ENCODE measurements at places on chromosomes 11 and 22. TPM values are rescaled to one million over a fixed set of nuclear protein-coding genes. Genes with fewer than 3 reads are reported as not detected.

DNA sequence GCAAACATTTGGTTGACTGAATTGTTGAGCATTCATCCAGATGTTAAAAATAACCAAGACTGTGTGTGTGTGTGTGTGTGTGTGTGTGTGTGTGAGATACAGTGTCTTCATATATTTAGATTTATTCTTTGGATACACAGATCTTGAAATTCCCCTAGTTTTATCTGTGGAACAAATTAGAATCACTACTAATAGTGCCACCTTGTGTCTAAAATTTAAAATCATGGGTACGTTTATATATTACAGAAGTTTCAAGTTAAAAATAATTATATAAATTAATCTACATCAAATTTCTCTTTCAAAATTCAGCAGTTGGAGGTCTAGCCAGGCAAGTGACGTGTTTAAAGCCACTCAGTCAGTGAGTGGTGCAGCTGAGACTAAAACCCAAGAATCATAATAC, 1566.2 kb upstream of the TENM4 start:
- no peak for DNase-seq
- H3K27me3 ChIP-seq = no peaks in the 10 kb centered on the region
- H3K27ac ChIP-seq = no peak overlapping the region
- H3K36me3 ChIP-seq = no peaks in the 10 kb centered on the region
- no peaks in the 10 kb centered on the region for H3K4me1 ChIP-seq

- H3K4me3 ChIP-seq = no peak overlapping the region
- no peaks in the 10 kb centered on the region for H3K4me1 ChIP-seq
- H3K36me3 ChIP-seq = no peaks in the 10 kb centered on the region
- no peak for DNase-seq
- H3K27ac ChIP-seq = no peak overlapping the region
- no peaks in the 10 kb centered on the region for H3K27me3 ChIP-seq
These were observed 279.9 kb downstream of the DLG2 start for GRCh38 chr11:85347291-85347690.

GRCh38 chr11:27865105-27865504, 164.8 kb upstream of the BDNF start:
- H3K27me3 ChIP-seq = peaks cover 6% of the 10 kb centered on the region
- no peaks in the 10 kb centered on the region for H3K4me1 ChIP-seq
- no peak for DNase-seq
- no peak overlapping the region for H3K4me3 ChIP-seq
- no peak overlapping the region for H3K27ac ChIP-seq

GRCh38 chr11:34909955-34910354, 6.2 kb downstream of the APIP start:
- DNase-seq = no peak
- H3K36me3 ChIP-seq = peaks cover 7% of the 10 kb centered on the region
- peaks cover 21% of the 10 kb centered on the region for H3K4me1 ChIP-seq
- H3K27me3 ChIP-seq = no peaks in the 10 kb centered on the region
- no peak overlapping the region for H3K27ac ChIP-seq
- no peak overlapping the region for H3K4me3 ChIP-seq

- DNase-seq = no peak
- no peaks in the 10 kb centered on the region for H3K27me3 ChIP-seq
- no peaks in the 10 kb centered on the region for H3K4me1 ChIP-seq
- no peak overlapping the region for H3K27ac ChIP-seq
- H3K36me3 ChIP-seq = no peaks in the 10 kb centered on the region
- H3K4me3 ChIP-seq = no peak overlapping the region
These were observed 21.2 kb downstream of the MUC5AC start for GRCh38 chr11:1178906-1179305.

GRCh38 chr22:38758276-38758945, 2.6 kb upstream of the SUN2 start:
- peaks cover 34% of the 10 kb centered on the region for H3K4me1 ChIP-seq
- H3K27me3 ChIP-seq = no peaks in the 10 kb centered on the region
- peak; percentile 48 for DNase-seq
- peak overlapping the region; percentile 90 for H3K27ac ChIP-seq

- no peak for DNase-seq
- no peak overlapping the region for H3K4me3 ChIP-seq
- no peaks in the 10 kb centered on the region for H3K36me3 ChIP-seq
- no peak overlapping the region for H3K27ac ChIP-seq
These were observed 412.5 kb downstream of the FAM181B start for GRCh38 chr11:82321206-82321605.

- peaks cover 5% of the 10 kb centered on the region for H3K36me3 ChIP-seq
- H3K4me1 ChIP-seq = peaks cover 31% of the 10 kb centered on the region
- peak overlapping the region; percentile 77 for H3K27ac ChIP-seq
These were observed 88.5 kb downstream of the GRAMD1B start for GRCh38 chr11:123518496-123519054.

- H3K4me1 ChIP-seq = peaks cover 2% of the 10 kb centered on the region
- DNase-seq = no peak
- H3K27me3 ChIP-seq = peaks cover 50% of the 10 kb centered on the region
These were observed 38.2 kb upstream of the LYVE1 start for GRCh38 chr11:10606536-10607208.

GRCh38 chr11:33802194-33802950, 28.1 kb upstream of the FBXO3 start:
- no peak overlapping the region for H3K4me3 ChIP-seq
- no peak for DNase-seq
- peaks cover 64% of the 10 kb centered on the region for H3K27me3 ChIP-seq
- H3K36me3 ChIP-seq = no peaks in the 10 kb centered on the region
- no peak overlapping the region for H3K27ac ChIP-seq

DNA sequence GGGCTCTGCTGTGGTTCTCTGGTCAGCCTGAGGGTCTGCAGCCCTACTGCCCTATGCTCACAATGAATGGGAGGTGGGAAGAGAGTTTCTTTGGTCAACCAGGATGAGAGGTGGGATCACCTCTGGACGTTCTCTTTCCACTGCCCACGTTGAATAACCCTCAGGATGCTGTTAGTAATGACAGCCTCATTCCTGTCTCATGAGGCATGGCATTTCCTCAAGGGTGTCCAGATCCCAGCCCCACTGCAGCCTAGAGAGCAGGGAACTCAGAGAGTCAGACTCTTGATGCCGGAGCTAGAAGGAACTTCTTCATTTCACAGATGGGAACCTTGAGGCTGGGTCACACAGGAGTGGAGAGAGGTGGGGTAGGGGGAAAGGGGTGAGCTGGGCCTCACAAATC, 196.0 kb downstream of the CEP164 start:
- no peak overlapping the region for H3K4me3 ChIP-seq
- no peaks in the 10 kb centered on the region for H3K36me3 ChIP-seq
- peaks cover 27% of the 10 kb centered on the region for H3K27me3 ChIP-seq
- no peak overlapping the region for H3K27ac ChIP-seq
- no peaks in the 10 kb centered on the region for H3K4me1 ChIP-seq

- DNase-seq = no peak
- H3K36me3 ChIP-seq = no peaks in the 10 kb centered on the region
- no peak overlapping the region for H3K27ac ChIP-seq
- no peak overlapping the region for H3K4me3 ChIP-seq
- peaks cover 9% of the 10 kb centered on the region for H3K27me3 ChIP-seq
- peaks cover 2% of the 10 kb centered on the region for H3K4me1 ChIP-seq
These were observed 672.5 kb downstream of the BRD1 start for GRCh38 chr22:49155039-49155769.

- peaks cover 37% of the 10 kb centered on the region for H3K4me1 ChIP-seq
- DNase-seq = no peak
- H3K36me3 ChIP-seq = no peaks in the 10 kb centered on the region
- H3K27ac ChIP-seq = no peak overlapping the region
- H3K4me3 ChIP-seq = no peak overlapping the region
These were observed 1.6 kb upstream of the FXYD2 start for GRCh38 chr11:117826190-117826570.

DNA sequence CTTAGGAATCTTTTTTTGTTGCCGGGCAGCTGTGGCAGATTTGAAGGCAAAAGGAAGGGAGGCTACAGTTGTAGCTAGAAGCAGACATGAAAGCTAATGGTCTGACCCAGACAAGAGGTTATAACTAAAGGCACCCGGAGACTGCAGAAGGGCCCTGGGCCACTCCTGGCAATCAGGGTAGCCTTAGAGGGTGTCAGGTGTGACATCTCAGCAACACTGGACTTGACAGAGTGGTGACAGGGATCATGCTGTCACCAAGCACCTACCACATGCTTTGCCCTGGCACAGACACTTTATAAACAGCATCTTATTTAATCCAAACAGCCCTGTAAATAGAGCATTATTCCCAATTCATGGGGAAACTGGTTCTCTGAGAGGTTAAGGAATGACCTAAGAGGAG, 25.7 kb downstream of the TUB start:
- H3K4me3 ChIP-seq = no peak overlapping the region
- H3K27me3 ChIP-seq = no peaks in the 10 kb centered on the region
- H3K4me1 ChIP-seq = peaks cover 2% of the 10 kb centered on the region
- no peak overlapping the region for H3K27ac ChIP-seq

- H3K27me3 ChIP-seq = no peaks in the 10 kb centered on the region
- H3K36me3 ChIP-seq = no peaks in the 10 kb centered on the region
- peak overlapping the region; percentile 76 for H3K4me3 ChIP-seq
- peaks cover 20% of the 10 kb centered on the region for H3K4me1 ChIP-seq
These were observed 2.3 kb downstream of the POLR2L start for GRCh38 chr11:839875-840617.

OR11H1 gene
- not detected for total RNA-seq

RIC3 gene
- 52.9 TPM for total RNA-seq

CAT gene
- total RNA-seq = 27.8 TPM

SLC5A12 gene
- not detected for total RNA-seq

OR51B2 gene
- not detected for total RNA-seq

GGA1 gene
- total RNA-seq = 86.8 TPM

ARHGAP20 gene
- not detected for total RNA-seq

RTN4R gene
- 2.1 TPM for total RNA-seq

GAL gene
- total RNA-seq = not detected

TNKS1BP1 gene
- total RNA-seq = 8.7 TPM

ALKBH3 gene
- total RNA-seq = 31.2 TPM

HOATZ gene
- not detected for total RNA-seq

C11orf97 gene
- total RNA-seq = not detected

WNT7B gene
- not detected for total RNA-seq
